Right lung (tissue), 10 donors: ENCODE measurements at places on chromosomes 4 and X.

DNA sequence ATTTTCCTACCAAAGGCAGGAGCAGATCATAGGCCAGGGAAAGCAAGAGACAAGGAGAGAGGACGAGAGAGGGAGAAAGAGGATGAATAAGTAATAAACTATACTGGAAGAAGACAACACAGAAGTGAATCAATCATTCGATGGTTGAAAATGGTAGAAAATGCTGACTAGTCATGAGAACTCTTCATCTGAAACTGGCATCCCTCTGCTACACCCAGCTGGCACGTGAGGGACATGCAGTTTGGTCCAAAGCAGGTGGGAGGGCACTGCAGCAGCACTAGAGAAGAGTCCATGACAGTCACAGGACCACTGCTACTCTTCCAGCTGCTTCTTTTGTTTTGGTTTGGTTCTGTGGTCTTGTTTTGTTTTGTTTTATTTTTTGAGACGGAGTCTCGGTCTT is 74.1 kb downstream of the AFAP1 start:
- no peak for DNase-seq

GRCh38 chrX:20046864-20047263 is 56.0 kb upstream of the BCLAF3 start:
- DNase-seq = no peak

GRCh38 chr4:142900622-142901021 is 54.5 kb upstream of the INPP4B start:
- no peak for DNase-seq

DNA sequence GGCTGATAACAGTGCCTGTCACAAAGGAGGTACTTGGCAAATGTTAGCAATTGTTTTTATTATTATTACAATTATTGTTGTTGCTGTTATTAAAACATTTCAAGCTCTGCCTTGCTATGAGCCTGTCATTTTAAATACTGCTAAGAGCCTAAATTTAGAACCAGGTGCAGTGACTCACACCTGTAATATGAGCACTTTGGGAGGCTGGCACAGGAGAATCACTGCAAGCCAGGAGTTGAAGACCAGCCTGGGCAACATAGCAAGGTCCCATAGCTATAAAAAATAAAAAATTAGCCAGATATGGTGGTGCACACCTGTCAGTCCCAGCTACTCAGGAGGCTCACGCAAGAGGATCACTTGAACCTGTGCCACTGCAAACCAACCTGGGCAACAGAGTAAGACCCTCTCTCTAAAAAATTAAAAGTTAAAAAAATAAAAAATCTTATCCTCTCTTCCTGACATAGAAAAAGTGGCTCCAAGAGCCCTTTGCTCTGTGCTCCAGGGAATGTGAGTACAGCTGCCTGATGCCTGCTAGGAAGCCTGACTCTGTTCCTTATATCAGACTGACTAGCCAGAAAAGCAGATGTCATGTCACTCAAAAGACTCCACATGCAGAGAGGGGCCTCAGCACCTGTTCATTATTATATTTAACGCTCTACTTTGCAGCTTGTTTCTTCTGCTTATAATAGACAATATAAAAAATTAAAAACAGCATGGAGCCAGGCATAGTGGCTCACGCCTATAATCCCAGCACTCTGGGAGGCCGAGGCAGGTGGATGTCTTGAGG is 234.0 kb downstream of the OPHN1 start:
- no peak for DNase-seq
